ENCODE measurements at places on chromosomes 1 and 21.

DNA sequence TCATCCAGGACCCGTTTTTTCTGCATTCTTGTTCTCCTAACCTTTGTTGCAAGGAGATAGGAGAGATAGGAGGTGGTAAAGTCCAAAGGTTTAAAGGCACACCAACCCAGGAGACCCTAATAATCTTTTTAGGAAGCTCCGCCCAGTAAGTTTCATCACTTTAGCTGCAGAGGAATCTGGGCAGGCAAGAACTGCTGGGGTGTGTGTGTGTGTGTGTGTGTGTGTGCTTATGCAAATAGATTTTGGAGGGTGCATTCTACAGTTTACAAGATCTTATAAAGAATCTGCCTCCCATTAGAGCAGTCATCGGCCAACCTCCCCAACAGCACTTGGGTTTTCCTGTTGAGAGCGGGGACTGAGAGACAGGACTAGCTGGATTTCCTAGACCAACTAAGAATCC lies 3.9 kb upstream of the IL10 start:
- no peak for DNase-seq

- no peak for DNase-seq
Measured at GRCh38 chr1:243312952-243313634, 57.3 kb downstream of the SDCCAG8 start.

DNA sequence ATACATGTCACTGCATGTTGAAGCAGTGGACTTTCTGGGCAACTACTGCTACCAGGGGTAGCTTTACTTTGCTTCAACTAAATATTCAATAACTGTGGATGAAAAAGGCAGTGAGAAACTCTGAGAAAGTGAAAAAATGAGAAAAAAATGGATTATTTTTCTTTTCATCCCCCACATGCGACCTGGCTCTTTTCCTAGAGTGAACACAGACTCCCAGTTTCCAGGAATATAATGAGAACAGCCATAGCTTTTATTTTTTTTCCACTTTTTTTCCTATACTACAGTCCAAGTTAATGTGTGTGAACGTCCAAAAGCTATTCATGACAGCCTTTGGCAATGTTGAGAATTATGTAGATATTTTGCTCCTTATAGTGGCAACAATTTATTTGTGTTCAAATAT lies 230.4 kb downstream of the DNM3 start:
- no peak for DNase-seq

DNA sequence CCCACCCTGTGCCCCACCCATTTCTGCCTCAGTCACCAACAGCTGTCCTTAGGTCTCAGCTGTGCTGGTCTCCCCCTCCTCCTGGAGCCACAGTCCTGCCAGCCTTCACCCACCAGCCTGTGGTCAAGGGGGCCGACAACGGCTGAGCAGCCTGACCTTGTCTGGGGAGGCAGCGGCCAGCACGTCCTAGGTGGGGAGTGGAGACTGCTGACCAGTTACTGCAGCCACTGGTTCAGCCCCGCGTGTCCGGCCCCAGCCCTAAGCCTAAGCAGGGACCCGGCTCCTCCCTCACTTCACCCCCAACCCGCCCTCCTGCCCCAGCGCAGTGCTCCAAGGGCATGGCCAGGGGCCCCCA lies 79.2 kb downstream of the MORN1 start:
- no peak for DNase-seq

GRCh38 chr1:87220993-87221392 lies 107.7 kb upstream of the LMO4 start:
- no peak for DNase-seq

- DNase-seq: no peak
Measured at GRCh38 chr1:14739082-14739832, 140.8 kb downstream of the KAZN start.

GRCh38 chr1:226973898-226974543 lies 33.9 kb downstream of the COQ8A start:
- no peak for DNase-seq

DNA sequence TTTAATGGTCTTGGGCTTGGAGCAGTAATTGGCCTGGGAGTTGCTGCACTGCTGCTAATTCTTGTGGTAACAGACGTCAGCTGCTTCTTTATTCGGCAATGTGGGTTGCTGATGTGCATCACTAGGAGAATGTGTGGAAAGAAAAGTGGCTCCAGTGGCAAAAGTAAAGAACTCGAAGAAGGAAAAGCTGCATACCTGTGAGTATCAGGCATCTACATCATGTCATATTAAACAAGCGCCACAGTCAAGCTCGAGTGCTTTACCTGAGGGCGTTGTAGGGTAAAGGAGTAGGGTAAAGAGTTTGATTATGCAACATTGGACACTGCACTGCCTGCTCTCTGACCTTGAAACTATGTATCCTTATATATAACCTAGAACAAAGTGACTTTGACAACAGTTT lies 510.6 kb downstream of the NCAM2 start:
- DNase-seq: no peak

DNA sequence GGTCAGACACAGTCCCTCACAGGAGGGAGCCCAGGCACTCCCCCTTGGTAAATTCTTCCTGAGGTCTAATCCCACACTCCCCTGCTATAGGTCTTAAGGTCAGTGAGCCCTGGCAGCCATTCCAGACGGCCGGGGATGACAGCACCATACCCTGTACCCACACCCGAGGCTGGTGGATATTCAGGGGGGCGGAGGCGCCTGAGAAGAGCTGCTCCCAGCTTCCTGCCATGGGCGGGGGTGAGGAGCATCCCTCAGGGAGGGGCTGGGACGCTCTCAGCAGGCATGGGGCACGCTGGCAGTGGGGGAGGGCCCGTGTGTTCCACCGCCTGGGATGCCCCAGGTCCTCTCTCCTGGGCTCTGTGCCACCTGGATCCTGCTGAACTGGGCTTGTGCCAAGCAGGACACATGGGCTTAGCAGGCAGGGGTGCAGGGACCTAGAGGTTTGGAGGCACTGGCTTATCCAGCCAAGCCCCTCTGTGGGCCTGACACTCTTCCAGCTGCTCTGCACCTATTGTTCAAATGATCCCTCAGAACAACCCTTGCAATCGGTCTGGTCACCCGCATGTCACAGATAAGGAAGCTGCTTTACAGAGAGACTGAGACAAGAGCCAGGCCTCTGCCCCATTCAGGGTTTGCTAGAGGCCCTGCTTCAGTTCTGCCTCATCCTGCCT lies 5.7 kb upstream of the ADGRB2 start:
- no peak for DNase-seq
